ENCODE measurements at places on chromosomes 2 and 18. TPM values are rescaled to one million over a fixed set of nuclear protein-coding genes. Genes with fewer than 3 reads are reported as not detected.

DNA sequence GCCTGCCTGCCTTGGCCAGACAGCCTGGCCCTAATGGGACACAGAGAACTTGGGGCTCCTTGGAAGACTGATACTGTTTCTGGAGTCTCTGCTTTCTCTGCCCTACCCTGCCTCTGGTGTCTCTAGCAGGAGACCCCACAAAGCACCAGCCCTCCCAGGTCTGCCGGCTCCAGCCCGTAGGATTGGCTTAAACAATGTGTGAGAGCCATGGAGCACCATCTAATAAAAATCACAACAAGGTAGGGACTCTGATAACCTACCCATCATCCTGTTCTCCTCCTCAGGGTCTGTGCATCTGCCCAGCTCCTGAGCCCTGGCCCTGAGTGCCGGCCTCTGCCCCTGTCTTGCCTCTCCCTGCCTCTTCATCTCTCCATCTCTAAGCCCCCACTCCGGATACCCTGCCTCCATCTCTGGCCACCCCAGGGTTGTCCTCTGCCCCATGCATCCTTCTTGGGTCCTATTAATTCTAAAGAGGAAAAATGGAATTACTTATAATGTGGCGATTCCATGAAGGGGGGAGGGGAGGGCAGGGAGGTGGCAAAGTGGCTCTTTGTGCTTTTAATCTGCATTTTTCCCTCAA, 1.2 kb upstream of the ECEL1 start:
- DNase-seq, result no peak

DNA sequence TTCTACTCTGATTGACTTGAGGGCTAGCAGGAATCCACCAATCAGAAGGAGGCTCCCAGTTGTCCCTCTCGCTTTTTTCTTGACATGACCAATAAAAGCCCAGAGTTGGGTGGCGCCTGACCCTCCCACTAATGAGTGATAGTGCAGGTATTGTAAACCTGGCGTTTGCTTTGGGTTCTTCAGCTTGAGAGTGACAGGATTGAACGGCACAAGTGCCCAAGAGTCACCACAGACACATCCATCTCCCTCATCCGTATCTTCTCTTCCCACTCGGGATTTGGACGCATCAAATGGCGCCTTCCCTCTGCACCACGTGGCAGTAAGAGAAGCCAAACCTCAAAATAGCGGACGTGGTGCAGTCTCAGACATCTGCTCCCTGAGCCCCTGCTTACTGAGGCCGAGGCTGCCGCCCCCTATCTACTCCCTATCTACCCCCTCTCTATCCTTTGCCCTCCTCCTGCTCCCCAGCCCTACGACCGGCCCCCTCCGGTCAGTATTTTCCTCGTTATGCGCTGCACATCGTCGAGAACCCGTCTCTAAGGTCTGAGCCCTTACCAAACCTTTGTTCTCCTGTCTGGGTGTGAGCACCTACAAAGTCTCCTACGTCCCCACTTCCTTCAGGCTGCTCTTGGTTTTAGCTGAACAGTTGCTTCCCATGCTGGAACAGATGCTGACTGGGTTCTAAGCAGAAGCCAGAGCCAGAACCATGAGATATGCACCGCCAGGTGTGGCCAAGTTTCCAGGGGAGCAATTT, 881 bp upstream of the FAM161A start:
- peak; percentile 85 for DNase-seq

DNA sequence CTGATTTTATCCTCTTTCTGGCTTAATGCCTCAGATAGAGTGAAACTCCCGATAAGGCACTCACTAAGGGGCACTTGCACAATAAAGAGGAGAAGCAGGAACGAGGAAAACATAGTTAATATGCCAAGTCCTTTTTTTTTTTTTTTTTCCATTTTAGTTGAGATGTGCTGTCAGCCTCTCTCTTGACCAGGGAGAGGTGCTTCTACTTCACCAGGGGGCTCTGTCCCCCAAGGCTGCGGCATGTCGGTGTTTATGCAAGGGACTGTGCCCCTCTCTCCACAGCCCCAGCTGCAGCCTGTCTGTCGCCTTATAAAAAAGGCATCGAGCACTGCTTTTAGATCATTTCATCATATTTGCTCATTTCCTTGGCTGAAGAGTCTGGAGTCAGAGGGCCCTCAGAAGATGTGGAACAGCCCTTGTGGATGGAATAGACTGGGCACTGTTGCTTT, 178.1 kb downstream of the SLC8A1 start:
- DNase-seq, result no peak

DNA sequence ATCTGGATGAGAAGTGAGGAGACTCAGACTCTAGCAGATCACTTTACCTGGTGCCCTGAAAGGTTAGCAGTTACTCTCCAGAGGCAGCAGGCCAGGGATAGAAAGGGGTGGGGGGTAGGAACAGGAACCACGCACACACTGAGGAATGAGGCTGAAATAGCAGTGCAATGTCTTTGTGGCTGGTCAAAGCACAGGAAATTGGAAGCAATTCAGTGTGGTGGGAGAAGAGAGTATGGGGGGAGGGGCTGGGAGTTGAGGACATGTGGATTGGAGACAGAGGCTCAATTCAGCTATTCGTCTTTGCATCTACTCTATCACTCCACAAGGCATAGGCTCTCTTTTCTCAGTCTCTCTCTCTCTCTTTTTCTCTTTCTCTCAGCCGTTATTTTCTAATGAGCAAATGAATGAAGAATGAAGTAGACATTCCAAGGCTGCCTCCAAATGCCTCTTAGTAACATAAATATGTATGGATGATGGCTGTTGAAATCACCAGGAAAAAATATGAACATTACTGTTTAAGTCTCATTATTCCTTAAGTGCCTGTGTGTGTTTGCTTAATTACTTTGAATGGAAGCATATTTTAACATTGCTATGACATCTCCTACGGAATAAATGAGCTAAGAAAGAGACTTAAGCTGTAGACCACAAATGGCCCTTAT, 979.4 kb downstream of the TSN start:
- no peak for DNase-seq

- no peak for DNase-seq
These were observed 446.6 kb downstream of the DSC3 start for GRCh38 chr18:30595942-30596341.

DNA sequence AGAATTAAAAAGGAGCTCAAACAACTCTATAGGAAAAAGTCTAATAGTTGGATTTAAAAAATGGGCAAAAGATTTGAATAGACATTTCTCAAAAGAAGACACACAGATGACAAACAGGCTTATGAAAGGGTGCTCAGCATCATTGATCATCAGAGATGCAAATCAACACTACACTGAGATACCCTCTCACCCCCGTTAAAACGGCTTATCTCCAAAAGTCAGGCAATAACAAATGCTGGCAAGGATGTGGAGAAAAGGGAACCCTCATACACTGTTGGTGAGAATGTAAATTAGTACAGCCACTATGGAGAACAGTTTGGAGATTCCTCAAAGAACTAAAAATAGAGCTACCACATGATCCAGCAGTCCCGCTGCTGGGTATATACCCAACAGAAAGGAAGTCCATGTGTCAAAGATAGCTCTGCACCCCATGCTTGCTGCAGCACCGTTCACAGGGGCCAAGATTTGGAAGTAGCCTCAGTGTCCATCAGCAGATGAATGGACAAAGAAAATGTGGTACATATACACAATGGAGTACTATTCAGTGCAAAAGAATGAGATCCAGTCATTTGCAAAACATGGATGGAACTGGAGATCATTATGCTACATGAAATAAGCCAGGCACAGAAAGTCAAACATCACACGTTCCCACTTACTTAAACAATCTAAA, 46.7 kb upstream of the B3GNT7 start:
- DNase-seq, result no peak

- no peak for DNase-seq
These were observed 1147.1 kb downstream of the CNTNAP5 start for GRCh38 chr2:125172181-125172580.

GRCh38 chr2:11659851-11660250, 10.1 kb downstream of the NTSR2 start:
- DNase-seq, result no peak

- no peak for DNase-seq
These were observed 277.5 kb upstream of the KLHL29 start for GRCh38 chr2:23107327-23107941.

NRBP1 gene
- total RNA-seq, result 109 TPM

OLA1 gene
- 118 TPM for total RNA-seq

KCNIP3 gene
- total RNA-seq, result 4.3 TPM

FBXO15 gene
- total RNA-seq, result 4.3 TPM
